Stimulated activated CD8-positive, alpha-beta memory T cell treated with anti-CD3 and anti-CD28 coated beads, Interleukin-2, amount 100 ng/mL, for 48 hours (primary cell): ENCODE measurements at places on chromosomes 5 and 9.

DNA sequence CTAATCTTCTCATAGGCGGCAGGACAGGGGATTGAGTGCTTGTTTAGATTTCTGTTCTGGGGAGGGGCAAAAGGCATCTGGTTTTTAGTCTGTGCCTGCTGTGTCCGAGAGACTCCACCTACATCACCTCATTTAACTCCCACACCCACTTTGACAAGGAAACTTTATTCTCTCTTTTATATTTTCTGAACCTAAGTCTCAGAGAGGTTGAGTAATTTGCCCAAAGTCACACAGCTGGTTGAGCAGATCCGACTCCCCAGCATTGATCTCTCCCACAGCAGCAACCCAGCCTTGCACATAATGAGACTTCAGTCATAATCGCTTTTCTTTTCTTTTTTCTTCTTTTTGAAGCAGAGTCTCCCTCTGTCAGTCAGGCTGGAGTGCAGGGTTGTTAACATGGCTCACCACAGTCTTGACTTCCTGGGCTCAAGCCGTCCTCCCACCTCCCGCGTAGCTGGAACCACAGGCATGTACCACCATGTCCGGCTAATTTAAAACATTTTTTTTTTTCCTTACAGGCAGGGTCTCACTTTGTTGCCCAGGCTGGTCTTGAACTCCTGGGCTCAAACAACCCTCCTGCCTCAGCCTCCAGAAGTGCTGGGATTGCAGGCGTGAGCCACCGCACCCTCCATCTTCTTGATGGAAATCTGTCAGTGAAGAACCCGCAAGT, 36.5 kb upstream of the ANKRD33B start:
- DNase-seq, result no peak

- no peak for DNase-seq
Measured at GRCh38 chr9:124264823-124265233, 7.1 kb downstream of the NEK6 start.

- DNase-seq, result no peak
Measured at GRCh38 chr9:132171702-132172101, 9.8 kb downstream of the NTNG2 start.

GRCh38 chr5:169705322-169705721, 68.2 kb downstream of the DOCK2 start:
- no peak for DNase-seq

- DNase-seq, result no peak
Measured at GRCh38 chr5:59621477-59621876, 272.0 kb downstream of the PDE4D start.
